AG08396 (cell line): ENCODE measurements at places on chromosomes 6 and 20.
A peak's percentile ranks its signal among the peaks of the same experiment; 100 is the strongest.

- peak; percentile 24 for DNase-seq
Observed at GRCh38 chr6:137811121-137811915, 55.7 kb upstream of the TNFAIP3 start.

- no peak for DNase-seq
Observed at GRCh38 chr20:37328149-37328945, 17.6 kb upstream of the SRC start.

GRCh38 chr6:43459535-43459934 is 4.2 kb upstream of the DLK2 start:
- no peak for DNase-seq

GRCh38 chr20:11355345-11355744 is 562.3 kb upstream of the BTBD3 start:
- no peak for DNase-seq

- no peak for DNase-seq
Observed at GRCh38 chr6:31142361-31142761, 3.5 kb upstream of the PSORS1C2 start.
